ENCODE measurements at places on chromosomes 6 and 20.

- DNase-seq, result no peak
These were observed 246.3 kb upstream of the RNF24 start for GRCh38 chr20:4261333-4262284.

- DNase-seq, result no peak
These were observed 1.1 kb upstream of the CDC5L start for GRCh38 chr6:44386364-44386928.

DNA sequence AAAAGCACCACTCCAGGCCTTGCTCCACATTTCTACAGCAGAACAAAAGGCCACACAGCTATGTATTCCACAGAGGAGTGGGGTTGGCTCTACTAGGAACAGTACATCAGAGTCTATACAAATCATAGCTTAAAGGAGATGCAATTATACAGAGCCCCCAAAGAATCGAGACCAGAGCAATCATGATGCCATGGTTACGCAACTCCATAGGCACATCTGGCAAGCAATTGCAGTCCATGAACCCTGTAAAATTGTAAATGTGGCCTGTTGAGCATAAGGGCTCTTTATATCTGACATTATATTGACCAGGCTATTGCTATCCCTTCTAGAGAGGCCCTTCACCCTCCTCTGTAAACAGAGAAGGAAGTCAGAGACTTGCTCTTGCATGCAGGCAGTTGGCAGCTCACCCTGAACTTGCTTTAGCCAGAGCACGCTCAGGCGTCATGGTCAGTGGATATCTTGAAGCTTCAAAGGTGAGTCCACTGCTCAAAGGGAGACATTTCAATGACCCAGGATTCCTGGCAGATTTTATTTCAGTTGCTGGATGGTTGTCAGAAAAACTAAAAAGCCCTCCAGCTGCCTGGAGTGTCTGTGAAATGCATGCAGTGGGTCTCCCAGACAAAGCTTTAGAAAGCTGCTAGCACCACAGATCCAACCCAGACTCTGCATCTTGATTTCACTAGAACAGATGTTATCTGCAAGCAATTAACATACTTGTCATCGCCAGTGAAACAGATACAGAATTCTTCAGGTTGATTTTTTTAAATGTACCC is 357.2 kb downstream of the CENPW start:
- no peak for DNase-seq

DNA sequence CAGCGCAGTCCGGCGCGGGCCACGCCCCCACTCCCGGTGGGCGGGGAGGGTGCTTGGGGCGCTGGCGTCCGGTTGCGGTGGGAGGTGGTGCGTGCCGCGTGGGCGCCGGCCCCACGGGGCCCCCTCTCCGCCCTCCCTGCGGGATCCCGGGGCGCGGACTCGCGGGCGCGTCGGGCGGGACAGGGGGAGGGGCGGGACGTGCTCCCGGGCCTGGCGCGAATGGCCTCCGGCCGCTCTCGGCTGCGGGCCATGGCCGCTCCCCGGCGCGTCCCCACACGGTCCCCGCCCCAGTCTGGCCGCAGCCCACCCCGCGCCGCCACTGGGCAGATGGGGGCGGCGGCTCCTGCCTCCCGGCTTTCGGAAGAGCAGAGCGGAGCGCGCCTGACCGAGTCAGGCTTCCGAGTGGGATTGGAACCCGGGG is 771 bp upstream of the PPP1R3G start:
- DNase-seq, result no peak

- DNase-seq, result no peak
These were observed 118.1 kb downstream of the TOX2 start for GRCh38 chr20:44032583-44033331.

DNA sequence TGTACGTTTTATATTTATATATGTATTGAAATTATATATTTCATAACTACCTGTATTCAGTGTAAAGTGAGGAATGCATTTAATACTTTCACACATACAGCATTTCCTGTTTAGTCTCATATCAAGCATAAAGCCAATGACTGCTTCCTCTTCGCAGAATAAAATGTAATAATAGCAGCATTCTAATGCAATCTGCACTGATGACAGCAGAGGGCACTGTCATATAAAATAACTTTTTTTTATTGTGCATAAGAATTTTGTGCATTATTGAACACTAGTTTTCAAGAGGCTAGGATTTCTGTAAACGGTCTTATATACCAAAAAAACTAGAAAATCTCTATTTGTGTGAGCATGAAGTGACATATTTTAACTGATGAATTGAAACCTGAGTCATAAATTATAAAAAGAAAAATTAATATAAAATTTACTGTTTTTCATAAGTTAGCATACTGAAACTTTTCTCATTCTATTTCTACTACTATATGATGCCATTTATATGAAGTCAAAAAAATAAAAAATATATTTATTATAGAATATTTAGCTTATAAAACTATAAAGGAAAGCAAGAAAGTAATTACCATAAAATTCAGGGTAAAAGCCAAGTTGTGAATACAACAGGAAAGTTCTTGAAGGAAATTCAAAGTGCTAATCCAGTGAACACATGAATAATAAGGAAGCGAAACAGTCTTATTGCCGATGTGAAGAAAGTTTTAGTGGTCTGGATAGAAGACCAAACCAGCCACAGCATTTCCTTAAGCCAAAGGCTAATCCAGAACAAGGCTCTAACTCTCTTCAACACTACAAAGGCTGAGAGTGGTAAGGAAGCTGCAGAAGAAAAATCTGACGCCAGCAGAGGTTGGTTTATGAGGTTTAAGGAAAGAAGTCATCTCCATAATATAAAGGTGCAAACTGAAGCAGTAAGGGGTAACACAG is 36.3 kb downstream of the RNF146 start:
- DNase-seq, result no peak

DNA sequence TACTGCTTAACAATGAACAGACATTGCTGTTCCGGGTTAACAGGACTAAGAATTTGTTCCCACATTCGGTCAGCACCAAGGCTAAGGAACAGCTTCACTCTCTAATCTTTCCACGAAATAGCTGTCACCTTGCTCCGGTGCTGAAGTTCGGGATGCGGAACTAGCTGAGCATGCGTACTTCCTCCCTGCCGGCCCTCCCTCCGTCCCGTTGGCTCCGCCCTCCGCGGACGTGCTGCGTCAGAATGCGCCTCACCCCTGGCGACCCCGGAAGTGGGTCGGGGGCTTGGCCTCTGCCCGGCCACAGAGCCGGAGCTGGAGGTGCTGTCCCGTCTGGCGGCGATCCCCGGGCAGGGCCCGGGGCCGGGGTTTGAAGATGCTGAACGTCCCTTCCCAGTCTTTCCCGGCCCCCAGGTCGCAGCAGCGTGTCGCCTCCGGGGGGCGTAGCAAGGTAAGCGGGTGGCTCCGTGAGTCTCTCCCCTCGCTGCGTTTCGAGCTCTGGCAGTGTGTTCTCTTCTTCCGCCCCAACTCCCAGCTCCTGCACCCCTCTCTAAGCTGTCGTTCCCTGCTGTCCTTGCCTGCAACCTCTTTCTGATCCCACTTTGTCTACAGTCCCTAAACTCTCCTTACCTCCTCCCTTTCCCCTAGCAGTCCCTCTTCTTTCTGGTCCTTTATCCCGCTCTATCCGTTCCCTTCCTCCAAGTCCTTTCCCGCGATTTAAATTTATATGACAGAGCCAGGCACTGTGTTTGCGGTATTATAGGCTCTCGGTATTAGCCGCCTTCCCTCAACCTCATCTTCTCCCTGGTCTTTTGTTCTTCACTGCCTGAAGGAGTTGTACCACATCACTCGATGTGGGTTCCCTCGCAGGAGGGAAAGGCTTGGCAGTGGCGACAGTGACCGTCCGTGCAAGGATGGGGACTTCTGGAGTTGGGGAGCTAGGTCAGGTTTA is at the start of gene CYB5R4:
Gene CYB5R4 (plus strand): TSS at position 280 of the 949 bp plus-strand sequence. CDS start 94 bp downstream, at position 374.
- peak; percentile 92 for DNase-seq

- DNase-seq, result no peak
These were observed 20.5 kb downstream of the ID4 start for GRCh38 chr6:19857703-19858102.

DNA sequence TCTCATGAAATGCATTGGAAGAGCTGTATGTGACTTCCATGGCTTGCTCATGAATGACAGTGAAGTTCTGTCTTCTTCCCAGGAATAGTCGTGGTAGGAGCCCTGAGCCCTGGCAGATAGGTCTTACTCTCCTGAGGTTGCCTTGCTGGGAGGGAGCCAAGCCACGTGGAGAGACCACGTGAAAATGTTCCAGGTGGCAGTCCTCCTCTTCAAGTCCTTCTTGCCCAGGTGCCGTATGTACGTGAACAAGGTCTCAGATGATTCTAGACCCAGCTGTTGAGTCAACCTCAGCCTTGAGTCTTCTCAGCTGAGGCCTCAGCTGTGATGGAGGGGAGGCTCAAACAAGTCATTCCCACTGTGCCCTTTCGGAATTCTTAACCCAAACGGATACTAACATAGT is 192.4 kb upstream of the PRDM1 start:
- no peak for DNase-seq

DNA sequence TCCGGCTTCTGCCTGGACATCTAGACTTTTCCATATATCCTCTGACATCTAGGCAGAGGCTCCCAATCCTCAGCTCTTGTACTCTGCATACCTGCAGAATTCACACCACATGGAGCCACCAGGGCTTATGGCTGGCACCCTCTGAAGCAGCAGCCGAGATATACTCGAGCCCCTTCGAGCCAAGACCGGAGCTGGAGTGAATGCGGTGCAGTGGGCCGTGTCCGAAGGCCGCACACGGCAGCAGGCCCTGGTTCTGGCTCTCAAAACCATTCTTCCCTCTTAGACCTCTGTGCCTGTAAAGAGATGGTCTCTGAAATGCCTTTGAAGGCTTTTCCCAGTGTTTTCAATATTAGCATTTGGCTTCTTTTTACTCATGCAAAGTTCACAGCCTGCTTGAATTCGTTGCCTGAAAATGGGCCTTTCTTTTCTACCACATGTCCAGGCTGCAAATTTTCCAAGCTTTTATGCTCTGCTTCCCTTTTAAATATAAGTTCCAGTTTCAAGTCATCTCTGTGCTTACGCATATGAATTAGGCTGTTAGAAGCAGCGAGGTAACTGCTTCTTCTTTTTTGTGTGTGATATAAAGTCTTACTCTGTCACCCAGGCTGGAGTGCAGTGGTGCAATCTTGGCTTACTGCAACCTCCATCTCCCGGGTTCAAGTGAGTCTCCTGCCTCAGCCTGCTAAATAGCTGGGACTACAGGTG is 3.8 kb upstream of the SIRPB1 start:
- DNase-seq, result no peak

- no peak for DNase-seq
These were observed 200.5 kb downstream of the ARID1B start for GRCh38 chr6:156977527-156978291.

GRCh38 chr6:64477391-64477790 is 841.8 kb downstream of the PHF3 start:
- no peak for DNase-seq

- no peak for DNase-seq
These were observed 16.3 kb downstream of the RRBP1 start for GRCh38 chr20:17665756-17666155.

DNA sequence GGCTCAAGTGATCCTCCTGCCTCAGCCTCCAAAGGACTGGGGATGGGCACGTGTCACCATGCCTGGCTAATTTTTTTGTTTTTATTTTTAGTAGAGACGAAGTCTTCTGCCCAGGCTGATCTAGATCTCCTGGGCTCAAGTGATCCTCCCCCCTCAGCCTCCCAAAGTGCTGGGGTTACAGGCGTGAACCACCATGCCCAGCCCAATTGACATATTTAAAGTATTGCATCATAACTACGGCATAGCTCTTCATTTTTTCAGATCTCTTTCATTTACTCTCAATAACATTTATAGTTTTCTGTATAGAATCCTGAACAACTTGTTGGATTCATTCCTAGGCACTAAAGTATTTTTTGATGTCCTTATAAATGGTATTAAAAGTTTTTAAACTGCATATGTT is 13.0 kb downstream of the SERPINB1 start:
- DNase-seq, result no peak

GRCh38 chr6:34126419-34126818 is 19.5 kb downstream of the GRM4 start:
- DNase-seq, result no peak

DNA sequence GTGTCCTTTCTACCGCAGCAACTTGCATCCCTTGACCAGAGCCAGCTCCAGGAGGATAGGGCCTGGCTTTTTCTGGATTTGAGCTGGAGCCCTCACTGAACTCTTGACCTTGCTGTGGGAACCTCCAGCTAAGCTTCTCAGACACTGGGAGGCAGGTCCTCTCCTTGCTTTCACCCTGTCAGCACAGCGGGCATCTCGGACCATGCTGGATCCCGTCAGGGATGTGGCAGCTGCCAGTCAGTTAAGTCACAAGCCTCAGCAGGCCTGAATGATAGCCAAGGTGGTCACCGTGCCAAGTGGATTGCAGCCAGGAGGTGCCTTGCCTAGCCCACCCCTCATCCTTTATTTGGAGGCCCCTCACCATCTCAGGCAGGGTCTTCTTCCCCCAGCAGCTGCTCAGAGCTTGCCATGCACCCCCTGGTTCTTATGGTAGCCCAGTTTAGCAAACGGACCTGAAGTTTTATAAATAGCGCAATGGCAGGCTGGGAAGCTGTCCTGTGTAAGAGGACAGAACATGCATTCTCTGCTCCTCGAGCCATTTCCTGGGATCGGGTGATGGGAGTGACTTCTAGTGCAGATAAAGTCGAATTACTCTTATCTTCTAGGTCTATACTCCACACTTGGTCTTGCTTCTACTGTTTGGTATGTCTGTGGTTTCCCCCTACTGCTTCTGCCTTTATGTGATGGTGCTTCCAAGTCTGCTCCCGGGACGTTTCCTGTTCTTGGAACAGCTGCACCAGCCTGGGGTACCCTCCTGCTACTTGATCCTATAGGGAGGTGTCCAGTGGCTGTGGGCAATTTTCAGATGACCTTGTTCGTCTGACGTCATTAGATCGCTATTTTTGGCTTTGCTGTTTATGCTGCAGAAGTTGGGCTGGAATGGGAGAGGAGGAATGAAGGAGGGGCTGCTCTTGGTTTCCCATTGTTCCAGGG is 7.1 kb upstream of the MYLK2 start:
- no peak for DNase-seq

- no peak for DNase-seq
These were observed 158.7 kb upstream of the CITED2 start for GRCh38 chr6:139533171-139533570.

DNA sequence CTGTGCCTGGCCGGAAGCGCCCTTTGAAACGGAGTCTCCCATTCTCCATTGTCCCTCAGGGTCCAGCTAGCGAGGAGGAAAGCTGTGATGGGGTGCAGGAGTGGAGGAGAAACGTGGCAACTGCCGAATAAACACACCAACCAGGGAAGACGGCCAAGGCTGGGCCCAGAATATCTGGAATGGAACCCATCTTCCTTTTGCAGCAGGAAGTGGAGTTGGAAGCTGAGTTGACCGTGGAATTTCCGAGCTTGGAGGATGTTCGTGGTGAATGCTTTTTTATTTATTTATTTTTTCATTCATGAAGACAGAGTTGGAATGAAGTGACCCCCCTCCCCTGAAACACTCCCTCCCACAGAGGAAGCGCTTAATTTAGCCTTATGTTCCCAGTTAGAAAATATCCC is 105.6 kb upstream of the RNF24 start:
- DNase-seq, result no peak

DNA sequence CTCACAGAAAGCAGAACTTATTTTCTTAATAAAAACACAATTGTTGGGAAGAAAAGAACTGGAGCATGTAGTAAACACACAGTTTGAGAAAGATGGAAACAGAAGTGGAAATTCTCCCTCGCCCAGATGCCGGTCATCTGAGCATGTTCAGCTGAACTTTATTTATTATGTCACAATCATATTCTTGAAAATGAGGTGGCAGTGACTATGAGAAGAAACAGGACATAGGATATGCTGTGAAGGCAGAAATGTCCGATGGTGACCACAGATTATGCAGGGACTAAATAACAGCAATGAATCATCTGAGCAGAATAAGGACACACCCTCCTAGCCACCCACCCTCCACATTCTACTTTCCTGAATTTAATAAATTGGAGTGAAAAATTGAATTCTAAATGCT is 425.3 kb upstream of the NOX3 start:
- no peak for DNase-seq

GRCh38 chr6:35722121-35722761 is 14.6 kb upstream of the ARMC12 start:
- DNase-seq, result no peak
